ENCODE measurements at places on chromosomes 7 and 10. TPM values are rescaled to one million over a fixed set of nuclear protein-coding genes. Genes with fewer than 3 reads are reported as not detected.

GRCh38 chr10:64659311-64659710 is 1138.1 kb downstream of the REEP3 start:
- DNase-seq, result no peak

The LHPP gene
- total RNA-seq, result 19.9 TPM

DNA sequence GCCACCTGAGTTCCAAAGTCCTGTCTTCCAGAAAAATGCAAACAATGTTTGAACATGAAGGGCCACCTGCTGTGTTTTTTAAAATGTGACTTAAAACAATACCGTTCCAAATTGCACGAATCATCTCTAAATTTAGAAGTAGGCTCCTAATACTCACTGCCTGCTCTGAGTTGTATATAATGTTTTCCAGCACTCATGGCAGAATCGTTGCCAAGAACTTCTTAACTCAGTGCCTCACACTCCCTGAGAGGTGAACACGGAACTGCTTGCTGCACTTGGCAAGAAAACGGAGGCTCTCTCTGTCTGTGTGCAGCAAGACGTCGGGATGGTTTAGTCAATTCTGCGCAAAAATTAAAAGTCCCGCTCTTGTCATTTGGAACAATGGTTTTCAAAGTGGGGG is 757.3 kb upstream of the AUTS2 start:
- no peak for DNase-seq

- peak; percentile 68 for DNase-seq
These were observed 13.4 kb downstream of the NOD1 start for GRCh38 chr7:30465046-30465810.

The CADPS2 gene
- total RNA-seq, result 5.2 TPM

The COPS6 gene
- 29.6 TPM for total RNA-seq

The WIPF3 gene
- 1.2 TPM for total RNA-seq

- DNase-seq, result no peak
These were observed 6.1 kb upstream of the VGF start for GRCh38 chr7:101171442-101171837.

DNA sequence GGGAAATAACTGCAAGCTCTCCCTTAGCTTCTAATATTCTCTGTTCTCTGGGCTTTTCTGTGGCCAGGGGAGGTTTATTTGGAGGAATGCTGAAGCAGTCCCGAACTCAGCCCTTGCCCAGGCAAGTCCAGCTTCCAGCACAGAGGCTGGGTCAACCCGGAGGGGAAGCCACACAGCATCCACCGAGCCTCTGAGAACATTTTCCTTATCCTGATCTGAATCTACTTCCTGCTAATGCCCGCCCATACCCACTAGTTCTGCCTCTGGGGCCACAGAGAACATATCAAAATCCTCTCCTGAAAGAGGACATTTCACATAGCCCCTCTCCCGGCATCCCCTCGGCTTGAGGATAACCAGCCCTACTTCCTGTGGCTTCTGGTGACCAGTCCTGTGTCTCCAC is 31.1 kb downstream of the SH3PXD2A start:
- DNase-seq, result no peak

The ZNF33B gene
- total RNA-seq, result 35.9 TPM

- DNase-seq, result no peak
These were observed 188.4 kb upstream of the AGK start for GRCh38 chr7:141362580-141363435.

The MAT1A gene
- 8.1 TPM for total RNA-seq

The NRAP gene
- total RNA-seq, result not detected

The FAM237B gene
- not detected for total RNA-seq

The ANKRD30A gene
- total RNA-seq, result 0.08 TPM

GRCh38 chr10:94219829-94220228 is 142.9 kb downstream of the NOC3L start:
- no peak for DNase-seq

The MKRN1 gene
- total RNA-seq, result 85.4 TPM

DNA sequence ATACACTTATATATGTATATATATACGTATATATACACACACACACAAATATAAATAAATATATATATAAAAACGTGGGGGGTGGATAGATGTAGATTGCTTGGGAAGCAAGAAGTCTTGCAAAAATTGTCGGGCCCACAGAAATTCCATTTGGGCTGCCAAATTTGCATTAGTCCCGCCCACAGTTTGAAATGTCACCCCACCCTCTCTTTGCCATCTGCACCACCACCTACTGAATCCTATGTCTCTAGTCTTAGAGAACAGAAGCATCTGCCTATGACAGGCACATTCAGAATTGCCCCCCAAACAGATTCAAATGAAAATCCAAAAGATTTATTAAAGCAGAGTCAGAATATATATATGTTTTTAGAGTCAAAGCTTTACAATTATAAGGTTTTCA is 25.6 kb upstream of the CACNA2D1 start:
- no peak for DNase-seq

- DNase-seq, result no peak
These were observed 219.5 kb upstream of the CCDC6 start for GRCh38 chr10:60125895-60126294.

GRCh38 chr7:27199849-27200760 is at the start of gene HOXA13:
Gene HOXA13 (minus strand): TSS chr7:27200091. CDS start chr7:27200077, 14 bp downstream.
- DNase-seq, result no peak

DNA sequence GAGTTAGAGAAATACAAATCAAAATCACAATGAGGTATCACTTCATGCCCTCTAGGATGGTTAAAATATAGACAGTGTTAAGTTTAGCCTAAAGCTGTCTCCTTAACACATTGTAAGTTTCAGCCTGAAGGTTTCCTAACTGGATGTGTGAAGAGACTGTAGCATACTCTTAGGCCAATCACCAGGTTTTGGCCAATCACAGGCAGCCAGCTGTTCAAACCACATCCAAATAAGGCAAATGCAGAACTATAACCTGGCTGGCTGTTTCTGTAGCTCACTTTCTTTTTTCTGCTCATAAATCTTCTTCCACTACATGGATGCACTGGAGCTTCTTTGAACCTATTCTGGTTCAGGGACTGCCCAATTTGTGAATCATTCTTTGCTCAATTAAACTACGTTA is 19.7 kb downstream of the ESYT2 start:
- DNase-seq, result no peak

DNA sequence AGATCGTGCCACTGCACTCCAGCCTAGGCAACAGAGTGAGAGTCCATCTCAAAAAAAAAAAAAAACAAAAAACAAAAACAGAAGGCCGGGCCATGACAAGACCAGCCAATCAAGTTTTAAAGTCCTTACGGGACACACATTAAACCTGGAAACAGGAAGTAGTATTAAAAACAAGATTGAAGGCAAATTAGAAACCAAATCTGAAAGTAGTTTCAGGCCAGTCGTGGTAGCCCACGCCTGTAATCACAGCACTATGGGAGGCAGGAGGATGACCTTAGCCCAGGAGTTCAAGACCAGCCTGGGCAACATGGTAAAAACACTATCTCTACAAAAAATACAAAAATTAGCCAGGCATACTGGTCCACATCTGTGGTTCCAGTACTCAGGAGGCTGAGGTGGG is 18.1 kb downstream of the PSAP start:
- DNase-seq, result no peak

The SH2D4B gene
- total RNA-seq, result not detected

The HMX2 gene
- not detected for total RNA-seq

- DNase-seq, result no peak
These were observed 529.9 kb upstream of the DPP6 start for GRCh38 chr7:153522261-153522660.

The MACC1 gene
- 18.5 TPM for total RNA-seq

The NXPH1 gene
- total RNA-seq, result not detected

- no peak for DNase-seq
These were observed 54.6 kb upstream of the PITRM1 start for GRCh38 chr10:3226960-3227744.

GRCh38 chr7:154640266-154640865 is 362.6 kb downstream of the PAXIP1 start:
- DNase-seq, result no peak

The GPR15LG gene
- total RNA-seq, result 10.3 TPM

GRCh38 chr7:100465702-100466311 is 1.7 kb upstream of the SPACDR start:
- DNase-seq, result no peak

GRCh38 chr7:55969391-55969790 is 5.0 kb downstream of the NIPSNAP2 start:
- peak; percentile 76 for DNase-seq

DNA sequence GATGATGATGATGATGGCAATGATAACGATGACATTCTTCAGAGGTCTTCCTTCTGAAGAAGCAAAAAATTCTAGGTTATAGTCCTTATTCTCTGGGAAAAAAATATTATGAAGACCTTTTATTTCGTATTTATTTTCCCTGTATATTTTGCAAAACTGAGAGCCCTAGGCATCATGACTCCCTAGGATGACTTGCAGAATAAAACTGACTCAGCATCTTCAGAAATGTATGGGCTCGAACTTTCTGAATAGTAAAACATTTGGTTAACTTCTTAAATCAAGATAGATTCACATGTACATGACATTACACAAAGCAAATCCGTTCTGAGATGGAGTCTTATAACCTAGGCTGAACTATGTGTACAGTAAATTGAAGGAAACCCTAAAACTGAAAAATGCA is 29.4 kb downstream of the DKK1 start:
- DNase-seq, result no peak

- no peak for DNase-seq
These were observed 852.3 kb upstream of the CELF2 start for GRCh38 chr10:10165415-10165814.

The PDE6C gene
- total RNA-seq, result not detected

GRCh38 chr7:25895792-25896171 is 256.2 kb upstream of the NFE2L3 start:
- no peak for DNase-seq

GRCh38 chr7:101302641-101303101 is 18.9 kb downstream of the IFT22 start:
- no peak for DNase-seq

- DNase-seq, result no peak
These were observed 44.7 kb downstream of the ABLIM1 start for GRCh38 chr10:114613237-114613979.

- DNase-seq, result no peak
These were observed 104.8 kb downstream of the SLC25A13 start for GRCh38 chr7:96217147-96217546.

The C7orf57 gene
- not detected for total RNA-seq

The SPDYE1 gene
- total RNA-seq, result not detected

The AMPH gene
- total RNA-seq, result 2.3 TPM

The CALML3 gene
- 115 TPM for total RNA-seq

DNA sequence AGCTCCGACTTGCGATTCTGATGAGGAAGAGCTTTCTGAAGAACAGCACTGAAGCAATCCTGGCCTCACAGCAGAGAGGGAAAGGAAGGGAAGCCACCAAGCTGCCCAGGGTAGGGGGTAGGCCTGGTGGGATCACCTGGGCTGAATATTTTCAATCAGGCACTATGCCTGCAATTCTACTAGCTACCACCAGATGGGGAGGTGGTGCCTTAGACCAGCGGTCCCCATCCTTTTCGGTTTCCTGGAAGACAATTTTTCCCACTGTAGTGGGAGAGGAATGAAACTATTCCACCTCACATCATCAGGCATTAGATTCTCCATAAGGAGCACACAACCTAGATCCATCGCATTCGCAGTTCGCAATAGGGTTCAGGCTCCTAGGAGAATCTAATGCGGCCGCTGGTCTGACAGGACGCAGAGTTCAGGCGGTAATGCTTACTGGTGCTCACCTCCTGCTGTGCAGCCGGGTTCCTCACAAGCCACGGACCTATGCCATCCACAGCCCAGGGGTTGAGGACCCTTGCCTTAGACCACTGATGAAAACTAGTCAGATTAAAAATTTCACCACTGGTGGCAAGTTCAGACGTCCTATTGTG is 2.7 kb downstream of the LRRC20 start:
- DNase-seq, result no peak
